ENCODE measurements at places on chromosomes 5 and 9. TPM values are rescaled to one million over a fixed set of nuclear protein-coding genes. Genes with fewer than 3 reads are reported as not detected.

The JAKMIP2 gene
- 10.3 TPM for total RNA-seq

The GABRB2 gene
- 0.85 TPM for total RNA-seq

The DBH gene
- total RNA-seq, result 0.28 TPM

The SPINK13 gene
- total RNA-seq, result not detected

The ACTBL2 gene
- total RNA-seq, result not detected

The PCA3 gene
- 0.09 TPM for total RNA-seq

The SGTB gene
- total RNA-seq, result 3.3 TPM

The TRAF1 gene
- 21.7 TPM for total RNA-seq

The PCDHB3 gene
- 0.09 TPM for total RNA-seq

The FGD3 gene
- 35.7 TPM for total RNA-seq

The ACER2 gene
- 2.0 TPM for total RNA-seq

Measured in thymus (tissue), 14 donors.